ENCODE measurements at places on chromosomes 6 and 20.

DNA sequence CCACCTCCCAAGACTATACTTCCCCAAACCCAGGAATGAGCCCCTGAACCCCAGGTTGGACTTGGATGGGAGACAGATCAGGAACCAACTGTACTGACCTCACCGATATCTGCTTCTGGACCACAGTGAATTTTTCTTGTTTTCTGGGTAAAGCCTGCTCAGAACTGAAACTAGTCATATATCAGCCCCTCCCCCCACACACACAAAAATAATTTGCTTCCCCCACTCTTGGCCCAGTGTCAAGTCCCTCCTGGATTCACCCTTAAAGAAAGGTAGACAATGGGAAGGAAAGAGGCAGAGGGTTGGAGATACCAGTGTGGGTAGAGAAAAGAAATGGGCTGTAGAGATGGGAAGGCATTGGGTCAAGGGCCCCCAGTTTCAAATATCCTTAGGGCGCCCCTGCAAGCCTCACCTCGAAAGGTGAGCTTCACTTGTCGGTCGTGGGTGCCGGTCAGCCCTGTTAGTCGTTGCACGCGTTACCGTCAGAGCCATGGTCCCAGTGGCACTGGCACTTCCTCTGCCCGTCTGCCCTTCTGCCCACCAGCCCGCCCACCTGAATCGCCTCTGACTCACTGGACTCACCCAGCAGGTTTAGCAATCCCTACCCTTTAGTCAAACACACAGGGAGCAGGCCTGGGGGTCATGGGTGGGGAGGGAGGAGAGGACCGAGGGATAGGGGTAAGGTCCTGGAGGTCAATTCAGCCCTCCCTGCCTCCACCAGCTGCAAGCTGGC lies 8.5 kb upstream of the SPAG4 start:
- no peak for DNase-seq

DNA sequence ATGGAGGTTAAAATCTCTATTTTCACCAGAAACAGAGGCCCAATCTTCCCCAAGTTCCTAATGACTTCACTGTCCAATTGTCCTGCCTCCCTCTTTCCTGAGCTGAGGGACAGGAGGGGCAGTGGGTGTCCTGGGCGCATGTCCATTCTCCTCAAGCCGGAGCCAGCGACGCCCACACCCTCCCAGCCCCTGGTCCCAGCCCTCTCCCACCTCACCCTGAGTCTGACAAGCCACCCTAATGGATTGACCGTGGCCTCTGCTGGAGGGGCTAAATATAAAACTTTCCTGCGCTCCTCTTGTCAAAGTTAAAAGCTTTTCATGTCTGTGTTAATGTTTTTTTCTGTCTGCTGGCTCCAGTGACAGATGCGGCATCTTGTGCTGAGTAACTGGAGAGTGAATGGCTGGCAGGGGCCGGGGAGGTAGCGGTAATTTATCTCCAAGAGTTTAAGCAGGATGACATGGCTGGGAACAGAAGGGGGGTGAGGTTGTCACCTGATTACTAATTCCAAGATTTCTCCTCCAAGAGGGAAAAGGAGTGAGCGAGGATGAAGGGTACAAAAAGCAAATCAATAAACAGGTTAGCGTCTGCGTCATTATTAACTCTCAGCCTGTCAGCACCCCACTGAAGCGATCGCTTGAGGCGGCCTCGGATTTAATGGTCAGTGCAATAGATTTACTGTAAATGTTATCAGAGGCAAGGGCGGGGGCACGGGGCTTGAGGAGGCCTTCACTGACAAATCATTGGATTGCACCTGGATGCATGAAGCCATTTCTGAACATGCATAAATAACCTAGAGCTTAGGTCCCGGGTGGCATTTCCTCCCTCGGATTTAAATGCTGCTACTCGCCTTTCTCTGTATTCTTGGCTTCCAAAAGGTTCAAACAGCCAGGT lies 118.1 kb upstream of the MAFB start:
- DNase-seq = no peak

- no peak for DNase-seq
Observed at GRCh38 chr20:2132461-2132901, 30.9 kb downstream of the STK35 start.

DNA sequence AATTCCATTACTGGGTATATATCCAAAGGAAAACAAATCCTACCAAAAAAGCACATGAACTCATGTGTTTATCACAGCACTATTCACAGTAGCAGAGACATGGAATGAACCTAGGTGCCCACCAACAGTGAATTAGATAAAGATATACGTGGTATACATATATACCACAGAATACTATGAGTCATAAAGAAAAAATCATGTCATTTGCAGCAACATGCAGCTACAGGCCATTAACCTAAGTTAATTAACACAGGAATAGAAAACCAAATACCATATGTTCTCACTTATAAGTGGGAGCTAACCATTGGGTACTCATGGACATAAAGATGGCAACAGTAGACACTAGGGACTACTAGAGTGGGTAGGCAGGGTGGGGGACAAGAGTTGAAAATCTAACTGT lies 4.2 kb downstream of the OR2B2 start:
- no peak for DNase-seq

DNA sequence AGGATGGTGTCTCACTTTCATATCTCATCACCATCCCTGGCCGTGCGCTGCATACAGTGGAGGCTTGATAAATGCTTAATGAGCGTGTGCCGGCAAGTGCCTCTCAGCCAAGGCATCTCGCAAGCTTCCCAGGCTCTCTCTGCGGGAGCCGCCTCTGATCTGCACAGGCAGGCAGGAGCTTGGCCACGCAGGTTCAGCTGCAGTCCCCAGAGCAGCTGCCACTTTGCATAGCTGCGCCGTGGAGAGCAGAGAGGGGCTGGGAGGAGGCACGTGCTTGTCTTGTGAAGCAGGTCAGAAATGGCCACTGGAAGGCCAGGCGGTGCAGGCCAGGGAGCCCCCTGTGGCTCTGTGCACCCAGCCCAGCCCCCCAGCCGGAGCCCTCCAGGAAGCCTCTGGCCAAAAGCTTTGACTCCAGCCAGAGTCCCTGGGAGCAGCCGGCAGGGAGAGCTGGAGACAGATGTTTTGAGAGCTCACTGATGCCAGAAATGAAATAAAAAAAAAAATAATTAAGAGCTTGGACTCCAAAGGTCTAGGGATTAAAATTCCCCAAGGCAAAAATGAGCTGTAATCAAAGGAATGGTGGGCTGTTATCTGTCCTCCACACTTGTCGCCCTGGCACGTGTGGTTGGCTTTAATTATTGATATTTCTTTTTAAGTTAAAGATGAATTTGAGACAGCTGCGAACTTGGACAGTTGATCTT lies 377.0 kb downstream of the CDH4 start:
- DNase-seq = peak; percentile 66

GRCh38 chr6:166019214-166019613 lies 148.4 kb downstream of the TBXT start:
- DNase-seq = no peak

DNA sequence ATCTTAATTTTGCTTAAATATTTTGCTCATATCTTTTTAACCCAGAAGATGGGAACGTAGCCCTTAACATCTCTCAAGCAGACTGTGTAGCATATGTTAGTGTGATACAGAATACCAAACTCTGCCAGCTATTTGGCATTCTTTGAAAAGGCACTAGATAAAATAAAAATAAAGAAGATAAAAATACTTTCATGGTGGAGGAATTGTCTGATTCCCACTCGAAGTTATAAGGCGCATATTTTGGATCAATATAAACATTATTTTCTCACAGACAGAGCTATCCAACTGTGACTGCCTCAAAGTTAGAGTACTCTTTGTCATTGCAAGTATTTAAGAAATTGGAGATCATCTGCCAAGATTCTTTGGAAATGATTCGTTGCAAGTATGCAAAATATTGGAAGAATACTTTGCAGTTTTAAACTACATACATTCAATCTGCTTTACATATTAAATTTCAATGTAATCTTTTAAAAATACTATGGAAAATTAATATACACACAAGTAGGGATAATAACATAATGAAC lies 10.8 kb upstream of the EEF1E1 start:
- DNase-seq = no peak

DNA sequence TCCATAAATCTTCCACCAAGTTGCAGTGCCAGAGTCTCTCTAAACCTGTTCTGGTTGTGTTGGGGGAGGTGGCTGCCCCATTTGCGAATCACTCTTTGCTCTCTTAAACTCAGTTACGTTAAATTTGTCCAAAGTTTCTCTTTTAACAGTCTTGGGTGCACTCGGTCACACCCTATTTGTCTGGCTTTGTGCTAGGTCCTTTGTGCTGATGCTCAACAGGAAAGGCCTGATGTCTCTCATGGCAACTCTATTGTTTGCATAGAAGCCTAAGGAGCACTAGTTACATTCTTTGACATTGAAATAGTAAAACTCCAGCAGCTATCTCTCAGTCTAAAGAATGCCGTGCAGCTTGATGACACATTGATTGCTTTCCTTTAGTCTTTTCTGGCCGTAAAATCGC lies 105.1 kb downstream of the TRMT11 start:
- no peak for DNase-seq

DNA sequence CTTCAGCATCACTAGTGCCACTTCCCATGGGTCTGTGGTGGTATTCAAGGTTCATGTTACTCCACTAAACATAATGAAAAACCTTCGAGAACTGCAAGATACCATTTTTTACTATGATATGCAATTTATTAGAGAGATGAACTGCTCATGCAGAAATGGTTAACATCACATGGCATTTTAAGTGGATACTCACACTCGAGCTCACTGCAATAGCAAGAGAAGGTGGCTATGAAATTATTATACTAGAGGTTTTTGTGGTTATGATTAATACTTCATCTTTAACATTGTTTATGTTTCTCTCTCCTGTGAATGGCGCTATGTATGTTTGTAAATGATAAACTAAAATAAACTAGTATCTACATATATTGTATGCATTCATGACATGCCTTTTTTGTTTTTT lies 35.1 kb downstream of the SCAF8 start:
- DNase-seq = no peak
